ENCODE measurements at places on chromosomes 4 and X. TPM values are rescaled to one million over a fixed set of nuclear protein-coding genes. Genes with fewer than 3 reads are reported as not detected.

- DNase-seq = no peak
These were observed at the start of gene TLR8 for GRCh38 chrX:12906046-12906761. TSS of gene TLR8 (plus strand) at chrX:12906620. CDS start at chrX:12906707, 87 bp downstream.

DNA sequence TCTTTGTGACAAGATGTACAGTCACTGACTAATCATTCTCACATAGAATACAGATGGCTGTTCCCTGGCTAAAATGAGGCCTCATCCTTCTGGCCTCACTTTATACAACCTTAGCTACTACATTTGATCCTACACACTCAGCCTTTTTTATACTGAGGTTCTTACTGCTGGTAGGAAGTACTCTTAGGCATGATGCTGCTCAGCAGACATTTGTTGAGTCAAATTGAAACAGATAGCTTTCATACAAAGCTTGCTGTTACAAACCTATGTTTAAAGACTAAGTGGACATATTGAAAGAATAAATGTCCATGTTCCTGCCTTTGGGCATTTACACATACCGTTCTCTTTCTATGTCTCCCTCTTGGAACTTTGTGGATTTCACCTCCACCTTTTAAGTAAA is 154.9 kb downstream of the NPFFR2 start:
- no peak for DNase-seq

DNA sequence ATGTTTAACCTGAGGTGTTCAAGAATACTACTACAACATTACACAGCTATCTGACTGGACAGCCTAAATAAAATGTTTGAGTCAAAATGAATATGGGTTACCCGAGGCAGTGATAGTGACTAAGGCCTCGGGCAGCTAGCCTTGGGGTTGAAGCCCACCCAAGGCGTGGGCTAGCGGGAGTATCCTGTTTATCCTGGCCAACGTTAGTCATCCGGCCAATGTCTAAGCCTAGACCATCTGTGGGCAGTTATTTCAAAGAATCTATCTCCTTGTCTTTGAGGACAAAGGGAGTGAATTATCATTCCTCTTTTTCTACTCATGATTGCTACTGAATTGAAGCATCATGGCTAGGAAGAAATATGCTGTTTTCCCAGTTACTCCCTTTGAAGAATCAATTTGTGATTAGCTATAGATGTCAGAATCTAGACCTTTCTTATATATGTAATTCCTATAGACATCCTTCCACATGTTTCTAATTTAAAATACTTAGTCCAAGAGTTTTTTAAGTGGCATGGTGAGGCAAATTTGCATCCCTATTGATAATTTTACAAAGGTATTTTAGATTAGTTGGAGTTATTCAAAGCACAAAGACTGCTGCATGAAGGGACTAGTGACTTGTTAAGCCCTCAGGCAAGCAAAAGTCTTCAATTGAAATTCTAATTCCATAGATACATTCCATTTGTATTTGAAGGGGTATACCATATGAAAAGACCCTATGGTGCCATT is 6.0 kb upstream of the PDGFC start:
- DNase-seq = no peak

GRCh38 chr4:8910100-8910821 is 38.6 kb upstream of the HMX1 start:
- DNase-seq = peak; percentile 22

GRCh38 chr4:106493086-106493485 is 124.5 kb upstream of the GIMD1 start:
- DNase-seq = no peak

DNA sequence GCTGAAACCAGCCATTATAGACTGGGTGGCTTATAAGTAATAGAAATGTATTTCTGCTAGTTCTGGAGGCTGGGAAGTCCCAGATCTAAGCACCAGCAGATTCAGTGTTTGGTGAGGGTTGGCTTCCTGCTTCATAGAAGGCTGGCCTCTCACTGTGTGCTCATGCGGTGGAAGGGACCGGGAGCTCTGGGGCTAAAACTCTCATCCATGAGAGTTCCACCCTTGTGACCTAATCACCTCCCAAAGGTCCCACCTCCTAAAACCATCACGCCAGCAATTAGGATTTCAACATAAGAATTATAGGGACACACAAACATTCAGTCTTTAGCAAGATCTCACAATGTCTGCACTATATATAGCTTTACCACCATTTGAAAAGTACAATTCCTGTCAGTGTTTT is 215.2 kb downstream of the CBR4 start:
- no peak for DNase-seq

GRCh38 chrX:153423652-153424051 is 12.4 kb downstream of the ZFP92 start:
- peak; percentile 70 for DNase-seq

GRCh38 chr4:98653890-98654867 is 4.2 kb downstream of the TSPAN5 start:
- no peak for DNase-seq

- DNase-seq = no peak
These were observed 220.0 kb downstream of the SPCS3 start for GRCh38 chr4:176539785-176540175.

DNA sequence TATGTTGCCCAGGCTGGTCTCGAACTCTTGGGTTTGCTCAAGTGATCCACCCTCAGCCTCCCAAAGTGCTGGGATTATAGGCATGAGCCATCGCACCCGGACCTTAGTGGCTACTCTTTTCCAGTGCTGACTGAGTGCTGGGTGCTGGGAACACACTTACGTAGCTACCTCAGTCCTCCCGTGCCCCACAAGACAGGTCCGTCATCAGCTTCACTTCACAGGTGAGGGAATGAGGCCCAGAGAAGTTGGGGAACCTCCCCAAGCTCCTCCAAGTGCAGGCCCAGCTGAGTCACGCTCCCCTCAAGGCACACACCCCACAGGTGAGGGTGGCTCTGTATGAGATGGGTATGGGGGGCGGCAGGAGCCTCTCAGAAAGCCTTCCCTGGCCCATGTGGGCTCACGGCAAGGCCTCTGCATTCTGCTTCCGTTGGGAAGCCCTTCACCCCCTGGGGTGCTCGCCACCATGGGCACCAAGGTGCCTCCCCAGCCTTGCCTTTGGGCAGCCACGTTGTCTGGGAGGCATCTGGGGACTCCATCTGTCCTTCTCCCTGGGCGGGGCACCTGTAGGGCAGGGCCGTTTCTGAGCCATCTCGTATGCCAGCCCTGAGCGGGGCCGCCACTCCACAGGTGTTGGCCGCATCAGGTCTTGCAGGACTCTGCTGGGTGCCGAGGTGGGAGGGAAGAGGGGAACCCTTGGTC is 28.4 kb downstream of the NSG1 start:
- no peak for DNase-seq

DNA sequence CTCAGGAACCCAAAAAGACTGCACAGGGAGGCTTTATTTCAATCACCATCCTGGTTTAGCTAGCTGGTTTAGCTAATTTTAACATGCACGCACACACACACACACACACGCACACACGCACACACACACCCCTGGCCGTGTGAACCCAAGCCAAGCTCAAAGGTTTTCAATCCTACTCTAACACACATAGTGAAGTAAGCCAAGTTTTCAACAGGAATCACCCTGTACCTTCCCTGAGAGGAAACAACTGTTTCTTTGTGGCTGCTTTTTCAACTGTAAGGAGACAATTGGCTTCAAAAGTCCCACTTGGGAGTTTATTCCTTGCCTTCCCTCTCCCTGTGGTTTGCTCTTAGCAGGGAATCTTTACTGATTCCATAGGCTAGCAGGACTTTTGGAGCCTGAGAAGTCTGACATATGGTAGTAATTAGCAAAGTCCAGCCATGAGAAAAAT is 98.9 kb upstream of the BMP3 start:
- DNase-seq = no peak

- no peak for DNase-seq
These were observed 98.7 kb downstream of the KDM6A start for GRCh38 chrX:44971674-44972073.

GRCh38 chr4:8220661-8221450 is 21.8 kb downstream of the SH3TC1 start:
- no peak for DNase-seq

DNA sequence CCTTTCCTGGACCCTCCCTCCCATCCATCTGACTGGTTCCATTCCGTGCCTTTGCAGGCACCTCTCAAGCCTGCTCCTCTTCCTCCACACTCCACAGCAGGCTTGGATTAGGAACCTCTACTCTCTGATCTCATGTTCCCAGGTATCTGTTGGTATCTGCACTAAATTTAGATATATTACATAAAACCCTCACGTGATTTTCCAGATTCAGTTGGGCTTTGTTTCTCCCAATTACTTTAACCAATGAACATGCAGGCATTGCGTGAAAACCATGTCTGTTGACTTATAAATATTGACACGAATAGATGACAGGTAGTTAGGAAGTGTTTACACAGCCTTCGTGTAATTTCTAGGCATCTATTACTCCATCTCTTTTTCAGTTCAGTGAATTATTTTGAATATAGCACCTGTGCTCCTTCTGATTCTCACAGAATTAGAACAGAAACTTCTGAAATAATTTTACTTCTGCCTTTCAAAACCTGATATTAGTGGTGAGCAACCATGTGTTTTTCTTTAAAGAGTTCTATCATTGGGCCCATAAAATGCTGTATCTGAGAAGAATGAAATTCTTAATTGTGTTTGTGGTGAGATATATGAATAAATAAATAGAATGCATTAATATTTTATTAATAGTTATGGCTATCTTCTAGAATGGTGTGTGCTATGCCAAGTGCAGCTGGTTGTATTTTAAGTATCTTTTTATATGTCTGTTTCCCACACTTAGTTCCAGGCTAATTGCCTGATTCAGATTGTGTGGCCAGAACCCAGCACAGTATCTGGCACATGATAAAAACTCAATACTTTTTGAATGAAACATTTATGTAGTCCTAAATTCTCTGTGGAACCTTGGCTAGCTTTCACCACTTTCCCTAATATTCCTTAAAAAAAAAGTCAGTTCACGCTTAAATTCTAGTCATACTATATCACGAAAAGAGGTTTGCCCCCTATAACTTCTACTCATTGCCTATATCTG is 304.8 kb downstream of the QDPR start:
- no peak for DNase-seq

DNA sequence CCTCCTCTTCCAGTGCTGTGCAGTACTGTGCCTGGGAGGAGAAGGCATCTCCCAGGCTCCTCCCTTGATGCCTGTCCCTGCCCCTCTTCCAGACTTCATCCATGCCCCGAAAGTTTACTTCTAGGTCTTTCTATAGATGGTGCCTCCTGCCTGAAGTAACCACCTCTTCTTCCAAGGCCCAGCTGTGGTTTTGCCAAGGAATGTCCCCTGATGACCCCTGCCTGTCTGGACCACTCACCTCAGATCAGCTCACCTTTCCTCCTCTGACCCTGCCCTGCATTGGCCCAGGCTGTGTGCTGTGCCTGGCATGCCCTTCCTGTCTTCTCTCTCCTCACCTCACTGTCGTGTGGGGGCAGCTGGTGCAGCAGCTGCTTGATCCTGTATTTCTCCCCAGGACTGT is 6.8 kb downstream of the PRICKLE3 start:
- DNase-seq = no peak

- DNase-seq = no peak
These were observed 24.8 kb downstream of the PDHA1 start for GRCh38 chrX:19368576-19368975.

GRCh38 chrX:3175659-3176438 is 134.6 kb downstream of the ARSF start:
- no peak for DNase-seq

GRCh38 chr4:1658146-1658545 is 26.0 kb downstream of the FAM53A start:
- no peak for DNase-seq

DNA sequence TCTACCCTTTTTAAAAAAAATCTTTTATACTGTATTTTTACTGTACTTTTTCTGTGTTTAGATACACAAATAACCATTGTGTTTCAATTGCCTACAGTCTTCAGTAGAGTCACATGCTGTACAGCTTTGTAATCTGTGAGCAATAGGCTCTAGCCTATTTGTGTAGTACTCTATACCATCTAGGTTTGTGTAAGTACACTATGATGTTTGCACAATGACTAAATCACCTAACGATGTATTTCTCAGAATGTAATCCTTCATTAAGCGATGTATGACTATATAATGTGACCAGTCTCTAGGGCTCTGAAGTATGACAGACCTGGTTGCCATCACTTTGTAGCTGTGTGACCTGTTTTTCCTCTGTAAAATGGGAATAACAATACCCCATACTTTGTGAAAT is 14.2 kb upstream of the DCAF4L1 start:
- no peak for DNase-seq

GRCh38 chrX:102833136-102833535 is 103.9 kb upstream of the RAB40AL start:
- no peak for DNase-seq

DNA sequence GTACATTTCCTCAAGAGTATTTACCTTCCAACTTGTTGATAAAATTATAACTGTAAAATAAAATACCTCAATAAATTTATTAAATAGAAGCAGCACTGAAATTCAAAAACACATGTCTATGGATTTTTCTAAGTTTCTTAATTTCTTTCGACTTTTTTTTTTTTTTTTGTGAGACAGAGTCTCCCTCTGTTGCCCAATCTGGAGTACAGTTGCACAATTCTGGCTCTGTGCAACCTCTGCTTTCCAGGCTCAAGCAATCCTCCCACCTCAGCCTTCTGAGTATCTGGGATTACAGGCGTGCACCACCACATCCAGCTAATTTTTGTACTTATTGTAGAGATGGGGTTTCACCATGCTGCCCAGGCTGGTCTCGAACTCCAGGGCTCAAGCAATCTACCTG is 79.8 kb downstream of the IQCM start:
- no peak for DNase-seq

DNA sequence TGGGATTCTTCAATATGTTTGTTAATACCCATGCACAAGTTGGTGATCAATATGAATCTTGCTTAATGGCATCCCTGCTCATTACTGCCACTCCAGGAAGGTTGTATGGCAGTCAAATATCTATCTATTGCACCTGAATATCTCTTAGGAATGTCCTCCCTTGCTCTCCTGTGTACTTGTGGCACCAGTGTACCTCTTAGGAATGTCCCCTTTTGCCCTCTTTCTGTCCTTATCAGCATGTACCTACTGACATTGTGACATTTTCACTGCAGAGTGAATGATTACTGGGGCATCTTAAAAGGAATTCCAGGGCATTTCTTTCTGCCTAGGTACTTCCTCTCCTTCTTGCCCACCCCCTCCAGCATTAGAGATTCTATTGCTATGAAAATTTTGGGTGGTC is 163.8 kb upstream of the CENPE start:
- no peak for DNase-seq

- no peak for DNase-seq
These were observed 170.2 kb downstream of the CBR4 start for GRCh38 chr4:168839758-168840391.

- no peak for DNase-seq
These were observed 105.2 kb upstream of the MAB21L2 start for GRCh38 chr4:150476776-150477175.

- DNase-seq = no peak
These were observed 193.1 kb upstream of the GPC4 start for GRCh38 chrX:133608406-133608805.

The ARAP2 gene
- 7.4 TPM for total RNA-seq

The NPNT gene
- total RNA-seq = 2.0 TPM

The PNCK gene
- total RNA-seq = not detected

The BEX1 gene
- total RNA-seq = 0.43 TPM

The GLUD2 gene
- 3.7 TPM for total RNA-seq

The SORCS2 gene
- 0.35 TPM for total RNA-seq

The IQCM gene
- not detected for total RNA-seq

The GPAT3 gene
- total RNA-seq = 9.0 TPM

The ODAPH gene
- not detected for total RNA-seq
